GM12864 (cell line): ENCODE measurements at places on chromosomes 1 and 21.

DNA sequence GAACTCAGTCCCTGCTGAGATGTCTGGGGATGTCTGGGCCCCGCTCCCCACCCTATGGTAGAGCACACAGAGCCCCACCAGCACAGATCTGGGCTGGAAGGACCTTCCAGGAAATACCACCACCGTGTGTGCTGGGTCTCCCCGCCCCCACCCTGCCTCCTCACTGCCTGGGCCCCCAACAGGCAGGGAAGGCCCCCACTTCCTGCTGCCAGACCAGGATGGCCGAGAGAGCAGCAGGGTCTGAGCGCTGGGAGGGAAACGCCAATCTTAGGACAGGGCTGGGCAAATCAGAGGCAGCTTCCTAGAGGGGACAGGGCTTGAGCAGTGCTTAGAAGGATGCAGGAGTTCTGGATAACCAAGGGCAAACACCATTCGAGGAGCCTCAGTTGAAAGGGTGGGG is 11.9 kb downstream of the ADGRB2 start:
- no peak for DNase-seq

DNA sequence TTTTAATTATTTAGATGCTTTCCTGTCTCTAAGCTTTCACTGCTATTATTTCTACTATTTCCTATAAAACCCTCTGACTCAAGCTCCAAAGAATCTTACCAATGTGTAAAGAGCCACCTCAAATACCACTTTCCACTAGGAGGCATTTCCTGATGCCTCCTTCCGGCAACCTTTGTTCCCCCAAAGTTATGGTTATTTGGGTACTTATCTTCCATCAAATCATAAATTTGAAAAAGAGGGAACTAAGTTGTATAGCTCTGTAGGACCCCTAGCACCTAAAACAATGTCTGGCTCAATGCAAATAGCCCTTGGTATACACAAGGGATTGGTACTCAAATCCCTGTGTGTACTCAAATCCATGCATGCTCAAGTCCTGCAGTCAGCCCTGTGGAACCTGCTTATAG is 79.6 kb downstream of the NME7 start:
- no peak for DNase-seq

DNA sequence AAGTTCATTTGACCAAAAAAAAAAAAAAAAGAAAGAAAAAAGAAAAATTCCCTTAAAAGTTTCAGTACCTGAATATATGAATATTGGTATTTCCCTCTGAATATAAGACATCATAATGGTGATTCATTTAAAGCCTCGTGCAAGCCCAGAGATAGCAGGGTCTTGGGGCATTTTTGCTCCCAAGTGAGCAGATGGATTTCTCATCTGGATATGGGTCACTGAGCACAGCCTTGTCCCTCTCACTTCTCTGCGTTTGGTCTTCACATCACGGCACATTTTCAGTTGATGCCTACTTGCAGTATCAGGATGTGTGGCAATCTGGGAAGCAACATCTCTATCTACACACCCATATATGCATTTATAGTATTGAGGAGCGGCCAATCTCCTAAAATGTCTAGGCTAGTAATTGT is 12.7 kb downstream of the CD58 start:
- DNase-seq, result no peak

GRCh38 chr1:178237121-178237520 is 143.2 kb downstream of the RASAL2 start:
- no peak for DNase-seq

DNA sequence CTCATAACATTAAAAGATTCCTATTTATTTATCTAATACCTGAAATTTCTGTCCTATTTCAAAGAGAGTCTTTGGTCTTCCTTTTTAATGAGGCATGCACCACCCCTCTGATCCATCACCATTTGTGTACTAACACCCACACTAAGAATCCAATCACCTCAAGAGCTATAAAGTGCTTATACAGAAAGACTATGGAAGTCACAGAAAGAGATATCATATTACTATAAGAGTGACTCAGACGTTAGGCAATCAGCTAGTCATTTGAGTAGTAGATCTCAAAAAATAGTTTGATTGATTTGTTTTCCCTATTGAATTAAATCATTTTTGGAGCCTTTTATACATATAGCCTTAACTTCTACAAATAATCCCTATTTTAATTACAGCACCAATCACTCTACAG is 46.1 kb downstream of the NME7 start:
- no peak for DNase-seq

GRCh38 chr1:6183520-6183989 is 3.4 kb upstream of the CHD5 start:
- no peak for DNase-seq

GRCh38 chr1:108121358-108122143 is 78.6 kb downstream of the SLC25A24 start:
- DNase-seq, result no peak

DNA sequence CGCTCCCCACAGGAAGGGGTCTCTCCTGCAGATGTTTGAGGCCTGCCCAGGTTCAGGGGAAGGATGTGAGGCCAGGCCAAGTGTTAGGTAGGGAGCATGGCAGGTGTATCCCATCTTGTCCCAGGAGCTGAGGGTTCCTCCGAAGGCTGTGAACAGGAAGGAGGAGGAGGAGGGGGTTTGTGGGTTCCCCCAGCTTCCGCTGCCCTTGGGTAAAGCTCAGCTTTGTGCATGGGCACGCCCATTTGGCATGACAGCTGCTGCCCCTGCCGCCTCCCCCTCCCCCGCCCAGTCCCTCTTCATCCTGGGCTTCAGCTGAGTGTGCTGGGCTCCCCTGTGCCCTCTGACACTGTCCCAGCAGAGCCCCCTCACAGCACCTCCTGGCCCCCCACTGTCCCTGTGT is 25.5 kb downstream of the TNFRSF8 start:
- no peak for DNase-seq

DNA sequence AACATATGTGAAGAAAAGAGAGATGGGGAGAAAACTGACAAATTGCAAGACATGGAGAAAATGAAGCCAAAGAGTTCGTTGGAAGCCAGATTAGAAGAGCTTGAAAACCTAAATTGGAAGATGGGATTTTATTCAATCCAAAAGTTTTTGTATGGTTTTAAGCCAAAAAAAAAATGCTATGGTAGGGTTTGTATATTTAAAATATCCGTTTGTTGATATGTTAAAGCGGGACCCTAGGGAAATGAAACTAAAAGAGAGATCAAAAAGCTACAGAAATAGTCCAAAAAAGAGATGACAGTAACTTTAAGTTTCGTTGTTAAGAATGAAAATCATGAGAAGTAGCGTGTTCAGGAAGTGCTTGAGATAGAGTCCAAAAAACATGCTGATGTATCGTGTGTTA is 617.7 kb upstream of the ADGRL2 start:
- no peak for DNase-seq

DNA sequence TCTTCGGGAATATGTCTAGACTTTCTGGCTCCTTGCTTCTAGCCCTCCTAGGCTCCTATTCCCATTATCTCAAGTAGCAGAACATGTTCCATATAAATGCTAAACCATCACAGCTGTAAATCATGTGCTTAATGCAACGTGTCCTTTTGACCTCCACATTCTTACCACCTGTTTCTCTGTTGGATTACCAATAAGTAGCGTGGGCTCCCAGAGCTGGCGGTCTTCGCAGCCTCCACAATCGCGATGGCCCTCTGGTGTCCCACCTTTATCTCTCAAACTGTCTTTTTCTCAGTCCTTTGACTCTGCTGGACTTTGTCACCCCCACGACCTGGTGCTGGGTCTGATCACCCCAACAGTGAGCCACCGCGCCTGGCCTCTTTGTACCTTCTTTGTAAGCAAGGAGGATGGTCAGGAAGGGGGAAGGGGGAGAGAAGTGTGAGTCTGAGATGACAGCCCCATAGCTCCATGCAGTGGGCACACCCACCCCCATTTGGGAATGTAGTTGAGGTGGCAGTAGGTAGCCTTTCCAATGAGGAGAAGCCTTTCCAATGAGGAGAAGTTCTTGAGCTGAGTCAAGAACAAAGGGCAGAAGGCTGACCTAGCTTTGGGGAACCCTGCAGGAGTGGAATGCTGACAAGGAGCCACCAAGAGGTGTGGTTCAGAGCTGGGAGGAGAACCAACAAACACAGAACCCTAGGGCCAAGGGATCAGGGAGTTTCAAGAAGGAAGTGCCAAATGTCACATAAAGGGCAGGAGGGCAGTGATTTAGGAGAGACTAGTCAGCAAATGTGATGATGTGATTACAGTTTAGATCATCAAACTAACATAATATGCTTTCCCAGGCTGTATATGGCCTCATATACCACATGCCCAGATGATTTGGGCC is 14.2 kb downstream of the TRAF5 start:
- no peak for DNase-seq

GRCh38 chr21:39040494-39041110 is 142.6 kb downstream of the PSMG1 start:
- no peak for DNase-seq

- DNase-seq, result no peak
These were observed 170.0 kb downstream of the FCRL5 start for GRCh38 chr1:157382351-157382750.

DNA sequence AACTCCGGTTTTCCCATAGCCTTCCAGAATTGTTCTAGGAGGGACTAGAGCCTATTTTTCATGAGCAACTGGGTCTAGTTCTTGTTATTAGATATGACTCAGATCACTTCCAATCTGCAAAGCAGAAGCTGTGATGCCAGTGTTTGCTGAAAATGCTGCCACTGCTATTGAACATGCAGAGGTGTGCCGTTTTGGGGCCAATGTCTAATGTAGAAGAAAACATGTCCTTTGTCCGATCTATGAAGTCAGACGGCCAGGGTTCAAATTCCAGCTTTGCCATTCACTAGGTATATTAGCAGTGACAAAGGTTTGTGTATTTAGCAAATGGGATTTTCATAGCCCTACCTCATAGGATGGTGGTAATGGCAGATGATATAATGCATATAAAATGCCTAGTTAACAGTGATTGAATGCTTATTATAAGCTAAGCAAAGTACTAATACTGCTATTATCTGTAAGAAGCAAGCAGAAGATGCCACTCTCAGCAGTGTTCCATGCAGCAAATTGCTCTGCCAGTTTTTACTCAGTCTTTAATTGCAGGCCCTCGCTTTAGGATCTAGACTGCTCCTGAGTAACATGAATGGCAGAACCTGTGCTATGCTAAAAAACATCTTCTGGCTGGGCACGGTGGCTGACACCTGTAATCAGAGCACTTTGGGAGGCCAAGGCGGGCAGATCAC is 40.1 kb upstream of the CXADR start:
- no peak for DNase-seq

- no peak for DNase-seq
These were observed 520.8 kb upstream of the ADAMTS5 start for GRCh38 chr21:27487676-27488075.

GRCh38 chr1:244273845-244274619 is 177.7 kb downstream of the ADSS2 start:
- no peak for DNase-seq

- no peak for DNase-seq
These were observed 22.8 kb upstream of the ZNF697 start for GRCh38 chr1:119670898-119671297.

DNA sequence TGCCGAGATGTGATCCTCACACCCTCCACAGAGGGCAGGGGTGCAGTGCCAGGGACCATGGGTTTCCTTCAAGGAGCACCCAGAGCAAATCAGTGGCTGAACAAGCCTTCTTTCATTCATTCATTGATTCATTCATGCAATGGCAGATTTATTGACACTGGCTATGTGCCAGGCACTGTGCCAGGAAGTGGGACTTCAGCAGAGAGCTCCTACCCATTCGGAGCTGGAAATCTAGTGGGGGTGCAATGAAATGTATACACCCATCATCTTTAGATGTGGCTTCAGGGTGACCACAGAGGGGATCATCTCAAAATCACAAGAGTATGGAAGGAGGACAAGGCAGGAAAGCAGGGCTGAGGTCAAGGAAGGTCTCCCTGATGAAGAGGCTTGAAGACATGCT is 18.9 kb downstream of the SLC6A9 start:
- DNase-seq, result no peak

- DNase-seq, result no peak
These were observed 21.3 kb downstream of the SLC9C2 start for GRCh38 chr1:173581383-173582079.

DNA sequence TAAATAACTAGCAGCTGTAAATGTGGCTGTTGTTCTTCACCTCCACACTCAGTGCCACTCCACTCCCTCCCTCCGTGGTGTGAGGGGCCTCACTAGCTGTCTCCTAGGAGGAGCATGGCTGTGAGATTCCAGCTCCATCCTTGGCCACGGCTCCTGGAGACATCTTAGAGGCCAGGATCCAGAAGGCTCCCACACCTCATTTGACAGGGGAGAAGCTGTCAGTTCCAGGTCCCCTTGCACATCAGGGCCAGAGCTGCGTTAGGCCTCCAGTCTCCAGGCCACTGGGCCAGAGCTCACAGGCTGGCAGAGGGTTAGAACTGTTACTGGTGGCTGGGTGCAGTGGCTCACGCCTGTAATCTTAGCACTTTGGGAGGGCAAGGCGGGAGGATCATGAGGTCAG is 15.0 kb downstream of the PCSK9 start:
- no peak for DNase-seq

DNA sequence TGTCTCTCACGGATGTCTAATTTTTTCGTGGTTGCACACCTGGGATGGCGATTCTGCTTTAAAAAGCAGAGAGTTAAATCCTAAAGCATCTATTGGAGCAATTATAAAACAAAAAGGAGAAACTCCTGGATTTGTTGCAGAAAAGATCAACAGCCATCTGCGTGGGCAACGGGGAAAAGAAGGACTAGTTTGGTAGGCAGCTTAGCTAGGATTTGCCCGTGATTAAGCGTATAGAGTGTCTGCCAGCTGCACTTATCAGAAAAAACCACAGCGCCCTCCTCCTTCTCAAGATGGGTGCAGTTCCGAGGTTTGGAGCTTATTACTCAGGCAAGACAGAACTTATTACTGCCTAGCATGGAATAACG is 526 bp upstream of the SLC25A24 start:
- DNase-seq, result no peak

- no peak for DNase-seq
These were observed 77.8 kb downstream of the LRRC7 start for GRCh38 chr1:69645477-69645876.

GRCh38 chr1:153404768-153405167 is 11.6 kb upstream of the S100A7A start:
- DNase-seq, result no peak

DNA sequence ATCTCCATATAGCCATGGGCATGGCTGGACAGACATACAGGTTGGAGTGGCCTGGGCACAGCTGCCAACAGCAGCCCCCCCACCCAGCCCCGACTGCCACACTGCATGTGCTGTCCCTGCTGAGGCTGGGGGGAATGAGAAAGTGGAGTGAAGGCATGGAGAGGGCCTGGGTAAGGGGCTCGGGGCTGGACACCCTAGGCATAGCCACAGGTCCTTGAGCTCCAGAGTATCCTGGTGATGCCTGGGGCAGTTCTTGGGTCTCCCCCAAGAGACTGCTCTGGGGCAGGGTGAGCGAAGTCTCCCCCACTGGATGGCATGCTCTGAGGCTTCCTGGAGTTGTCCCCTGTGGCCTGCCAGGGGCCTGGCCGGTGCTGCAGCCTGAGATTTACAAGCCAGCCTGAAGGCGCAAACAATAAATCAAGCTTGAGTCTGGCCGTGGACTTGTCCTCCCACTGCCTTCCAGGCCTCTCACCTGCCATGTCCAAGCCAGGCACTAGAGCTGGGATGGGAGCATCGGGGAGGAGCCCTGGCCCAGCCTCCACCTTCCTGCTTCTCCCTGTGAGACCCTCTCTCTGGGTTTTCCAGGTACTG is 53.6 kb downstream of the FOXO6 start:
- DNase-seq, result no peak
